Trophoblast cell (in vitro differentiated cells and primary cell): ENCODE measurements at places on chromosomes 2 and 18.
A peak's percentile ranks its signal among the peaks of the same experiment; 100 is the strongest.

- no peak for DNase-seq
Observed at GRCh38 chr2:64423303-64423702, 30.7 kb upstream of the LGALSL start.

DNA sequence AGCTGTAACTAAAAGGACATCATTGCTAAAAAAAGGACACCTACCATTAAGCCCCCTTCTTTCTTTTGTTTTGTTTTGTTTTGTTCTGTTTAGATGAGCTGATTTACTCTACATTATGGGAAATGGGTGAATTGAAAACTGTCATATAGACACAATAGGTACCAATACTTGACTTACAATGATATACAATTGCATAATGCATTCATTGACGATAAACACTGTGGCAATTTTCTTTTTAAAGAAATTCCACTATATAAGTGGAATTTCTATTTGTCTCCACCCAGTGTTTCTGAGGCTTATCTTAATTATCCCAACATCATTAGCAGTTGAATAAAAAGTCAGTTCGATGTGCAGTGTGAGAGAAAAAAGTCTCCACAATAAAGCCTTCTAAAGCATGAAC, 282.1 kb downstream of the BCL2 start:
- DNase-seq: no peak

DNA sequence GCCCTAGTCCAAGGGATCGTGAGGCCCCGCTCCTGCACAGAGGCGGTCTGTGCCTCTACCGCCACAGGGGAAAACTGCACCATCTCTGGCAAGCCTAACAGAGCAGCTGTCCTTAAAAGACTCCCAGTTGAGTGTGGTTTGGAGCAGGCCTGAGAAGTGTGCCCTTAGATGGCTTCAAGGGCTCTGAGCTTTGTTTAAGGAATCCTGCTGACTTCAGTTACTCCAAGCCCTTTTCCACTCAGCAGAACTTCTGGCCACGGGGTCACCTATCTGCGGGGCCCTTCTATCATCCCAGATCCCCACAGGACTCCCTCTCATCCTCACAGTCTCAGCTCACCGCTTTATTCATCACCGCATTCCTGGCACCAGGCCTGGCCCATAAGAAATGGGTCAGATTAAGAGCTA, 131.5 kb downstream of the CCDC74A start:
- no peak for DNase-seq

DNA sequence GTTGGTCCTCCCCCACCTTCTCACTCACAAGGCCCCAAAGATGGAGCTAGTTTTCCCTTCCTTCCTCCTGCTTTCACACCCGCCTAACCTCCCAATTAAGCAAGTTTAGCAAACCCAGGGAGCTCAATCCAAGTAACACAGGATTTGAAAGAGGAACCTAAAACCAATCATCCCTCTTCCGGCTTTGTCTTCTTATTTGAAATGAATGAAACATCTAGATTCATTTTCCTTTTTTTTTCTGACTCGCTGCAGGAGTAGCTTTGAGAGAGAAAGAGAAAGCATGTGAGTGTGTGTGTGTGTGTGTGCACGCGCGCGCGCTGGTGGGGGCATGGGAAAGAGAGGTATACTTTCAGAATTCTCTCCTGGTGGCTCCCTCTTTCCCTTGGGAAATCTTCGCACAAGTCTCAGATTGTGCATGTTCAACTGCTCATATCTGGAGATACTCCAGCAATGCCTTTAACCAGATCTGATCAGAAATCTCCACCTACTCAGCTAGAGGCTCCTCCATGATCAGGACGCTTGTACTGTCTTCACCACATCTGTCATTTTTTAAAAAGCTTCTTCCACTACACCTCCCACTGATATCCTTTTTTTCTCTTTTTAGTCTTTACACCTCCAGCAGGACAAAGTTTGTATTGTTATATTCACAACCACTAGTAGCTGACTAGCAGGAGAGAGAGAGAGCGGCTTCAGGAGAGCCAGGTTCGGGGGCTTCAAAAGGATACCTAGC, 1.7 kb downstream of the SLC8A1 start:
- DNase-seq: peak; percentile 9

- no peak for DNase-seq
Observed at GRCh38 chr2:61645911-61646310, 107.8 kb upstream of the XPO1 start.

DNA sequence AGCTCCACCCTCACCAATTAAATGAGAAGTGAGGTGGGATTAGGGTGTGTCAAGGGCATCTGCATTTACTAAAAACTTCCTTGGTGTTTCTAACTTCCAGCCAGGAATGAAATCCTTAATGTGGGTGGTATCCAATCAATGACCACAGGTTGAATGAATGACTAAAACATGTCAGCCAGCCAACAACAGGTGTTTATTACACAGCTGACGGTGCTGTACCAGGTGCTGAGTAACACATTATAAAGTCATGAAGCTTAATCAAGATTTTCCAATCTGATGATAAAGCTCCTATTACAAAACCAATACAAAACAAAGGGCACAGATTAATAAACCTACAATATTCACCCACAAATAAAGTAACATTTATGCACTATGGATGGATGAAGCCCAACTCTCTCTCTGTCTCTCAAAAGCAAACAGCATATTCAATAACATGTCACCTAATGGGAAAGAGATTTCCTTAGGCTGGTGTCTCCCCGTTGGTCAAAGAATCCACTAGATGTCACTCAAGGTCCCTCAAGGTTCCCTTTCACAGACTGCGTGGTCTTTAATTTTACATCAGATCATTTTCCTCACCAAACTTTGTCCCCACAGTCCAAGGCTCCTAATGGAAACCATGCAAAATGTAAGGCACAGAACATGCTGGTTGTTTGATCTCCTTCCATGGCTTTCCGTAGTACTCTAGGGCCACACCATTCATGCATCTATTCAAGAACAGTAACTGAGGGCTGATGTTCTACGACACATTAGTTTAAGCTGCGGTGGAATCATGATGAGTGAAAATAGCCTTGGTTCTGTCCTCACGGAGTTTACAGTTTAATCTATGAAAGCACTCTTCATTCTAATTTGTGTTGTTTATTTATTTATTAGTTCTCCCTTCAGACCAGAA, 6.4 kb upstream of the PTPN4 start:
- no peak for DNase-seq

- peak; percentile 80 for DNase-seq
Observed at GRCh38 chr2:234953116-234954031, 1.6 kb downstream of the SH3BP4 start.
